Activated T-helper 1 cell treated with anti-CD3 and anti-CD28 coated beads, Interleukin-12 subunit alpha, Interleukin-12 subunit beta, Interleukin-2, Interleukin-4 antibody, amounts not matched to agents 30 ng/mL and 10 ng/mL and 1 ng/mL, durations not matched to agents 14 hours and 24 hours and 36 hours (primary cell): ENCODE measurements at places on chromosomes 3 and 15.

GRCh38 chr3:111737706-111738086, 121.4 kb upstream of the PHLDB2 start:
- DNase-seq, result no peak

DNA sequence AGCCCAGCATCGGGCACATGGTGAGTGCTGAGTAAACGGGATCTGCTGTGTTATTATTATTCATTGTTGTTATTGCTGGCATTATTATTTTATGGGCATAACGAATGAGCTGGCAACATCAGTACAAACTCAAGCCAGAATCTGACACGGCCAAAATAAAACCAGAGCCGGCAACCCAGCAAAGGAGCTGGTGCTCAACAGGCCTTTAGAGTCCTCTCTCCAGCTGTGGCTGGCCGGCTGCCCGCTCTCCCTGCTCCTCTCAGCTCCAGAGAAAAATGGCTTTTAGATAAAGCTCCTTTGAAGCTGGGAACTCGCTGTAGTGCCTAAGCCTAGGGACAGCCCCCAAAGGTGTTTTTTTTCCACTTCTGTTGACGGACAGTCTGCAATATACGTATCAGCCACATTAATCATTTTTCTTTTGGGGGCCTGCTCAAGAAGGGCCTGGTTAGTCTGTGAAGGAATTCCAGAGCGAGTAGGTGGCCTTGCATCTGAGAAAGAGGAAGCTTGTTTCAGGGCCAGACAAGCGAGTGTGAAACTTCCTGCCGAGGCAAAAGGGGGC, 193.9 kb upstream of the UBE2E1 start:
- no peak for DNase-seq

DNA sequence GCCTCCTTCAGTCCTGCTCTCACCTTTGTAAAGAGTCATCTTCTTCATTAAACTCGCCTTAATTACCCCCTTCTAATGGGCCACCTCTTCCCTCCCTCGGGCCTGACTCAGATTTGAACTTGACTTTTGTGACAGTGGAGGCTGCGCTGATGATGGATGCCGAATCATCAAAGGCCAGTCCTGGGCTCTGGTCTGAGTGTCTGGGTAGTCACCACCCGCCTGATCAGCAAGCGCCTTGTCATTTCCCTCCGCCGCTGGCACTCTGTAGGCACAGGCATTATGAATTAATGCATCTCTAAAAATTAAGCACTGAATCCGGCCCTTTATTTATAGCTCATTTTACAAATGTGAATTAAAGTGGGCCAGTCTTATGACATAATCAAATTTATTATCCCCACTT, 116.7 kb upstream of the PROK2 start:
- no peak for DNase-seq

GRCh38 chr3:42214565-42215283, 51.3 kb downstream of the CCK start:
- DNase-seq, result no peak

DNA sequence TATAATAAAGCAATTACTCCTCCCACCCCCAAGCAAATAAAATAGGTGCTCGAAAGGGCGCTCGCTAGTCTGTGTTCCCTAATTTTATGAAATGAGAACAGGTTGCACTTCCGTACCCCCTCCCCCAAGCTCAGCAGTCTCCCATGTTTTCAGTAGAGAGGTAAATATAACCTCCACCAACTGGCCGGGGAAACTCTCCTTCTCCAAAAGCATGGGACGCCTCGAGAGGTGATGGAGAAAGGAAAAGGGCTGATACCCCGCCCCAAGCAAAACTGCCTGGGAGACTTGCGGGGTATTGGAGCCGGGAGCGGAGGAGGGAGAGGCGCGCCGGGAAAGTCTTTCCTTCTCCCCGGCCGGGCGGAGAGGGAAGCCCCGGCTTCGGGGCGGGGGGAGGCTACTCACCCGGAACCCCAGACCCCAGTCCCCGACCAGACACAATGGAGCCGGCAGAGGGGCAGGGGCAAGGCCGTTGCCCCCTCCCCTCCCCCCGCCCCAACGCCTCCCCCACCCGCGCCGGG, 605 bp downstream of the DCUN1D1 start:
- DNase-seq, result no peak
